ENCODE measurements at places on chromosomes 16 and 17. TPM values are rescaled to one million over a fixed set of nuclear protein-coding genes. Genes with fewer than 3 reads are reported as not detected.

Gene LITAFD
- not detected for total RNA-seq

Gene IL17C
- 0.16 TPM for total RNA-seq

Gene MYL11
- not detected for total RNA-seq

Gene RNU2-1
- total RNA-seq, result not detected

Gene ANKRD40CL
- total RNA-seq, result 0.20 TPM

Gene KREMEN2
- 1.3 TPM for total RNA-seq

DNA sequence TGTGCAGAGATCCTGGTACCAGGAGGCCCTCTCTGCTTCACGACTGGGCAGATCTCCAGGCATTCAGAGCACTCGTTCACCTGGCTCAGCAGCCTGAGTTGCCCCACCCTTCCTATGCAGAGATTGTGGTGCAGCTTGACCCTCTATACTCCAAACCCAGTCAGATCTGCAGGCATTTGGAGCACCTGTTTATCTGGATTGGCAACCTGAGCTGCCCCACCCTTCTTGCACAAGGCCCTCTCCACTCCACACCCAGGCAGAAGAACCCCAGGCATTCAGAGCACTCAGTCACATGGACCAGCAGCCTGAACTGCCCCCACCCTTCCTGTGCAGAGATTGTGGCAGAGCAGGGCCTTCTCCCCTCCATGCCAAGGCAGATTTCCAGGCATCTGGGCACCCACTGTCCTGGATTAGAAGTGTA, 88.4 kb upstream of the CDH5 start:
- no peak for ATAC-seq

Gene CHD9NB
- 0.05 TPM for total RNA-seq

DNA sequence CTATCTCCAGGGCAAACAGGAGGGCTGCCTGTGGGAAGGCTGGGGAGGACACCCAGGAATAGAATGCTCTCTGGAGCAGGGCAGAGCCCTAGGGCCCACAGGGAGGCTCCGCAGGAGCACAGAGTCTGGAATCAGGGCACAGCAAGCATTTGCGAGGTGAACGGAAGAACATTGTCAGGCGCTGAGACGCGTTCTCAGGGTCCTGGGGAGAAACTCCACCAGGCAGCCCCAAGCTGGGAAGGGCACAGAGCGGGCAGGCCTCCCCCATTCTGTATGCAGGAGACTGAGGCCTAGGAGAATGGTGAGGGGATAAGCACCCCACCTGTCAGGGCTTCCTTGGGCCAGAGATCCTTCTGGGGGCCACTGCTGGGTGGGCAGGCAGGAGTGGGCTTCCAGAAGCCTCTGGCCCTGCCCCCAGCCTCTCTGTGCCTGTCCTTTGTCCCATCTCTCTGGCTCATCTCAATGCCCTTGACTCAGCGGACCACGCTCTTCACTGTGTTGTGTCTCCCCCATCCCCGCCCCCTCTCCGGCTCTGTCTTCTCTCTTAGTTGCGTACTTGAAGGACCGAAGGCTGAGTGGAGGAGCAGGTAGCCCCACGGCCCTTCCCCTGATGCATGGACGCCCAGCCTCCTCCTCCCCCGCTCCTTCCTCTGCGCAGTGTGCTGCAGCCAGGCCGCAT, 5.1 kb upstream of the SETD6 start:
- no peak for ATAC-seq

Gene KDM8
- total RNA-seq, result 3.9 TPM

Gene TBC1D3G
- total RNA-seq, result not detected

Gene HS3ST2
- 0.67 TPM for total RNA-seq

DNA sequence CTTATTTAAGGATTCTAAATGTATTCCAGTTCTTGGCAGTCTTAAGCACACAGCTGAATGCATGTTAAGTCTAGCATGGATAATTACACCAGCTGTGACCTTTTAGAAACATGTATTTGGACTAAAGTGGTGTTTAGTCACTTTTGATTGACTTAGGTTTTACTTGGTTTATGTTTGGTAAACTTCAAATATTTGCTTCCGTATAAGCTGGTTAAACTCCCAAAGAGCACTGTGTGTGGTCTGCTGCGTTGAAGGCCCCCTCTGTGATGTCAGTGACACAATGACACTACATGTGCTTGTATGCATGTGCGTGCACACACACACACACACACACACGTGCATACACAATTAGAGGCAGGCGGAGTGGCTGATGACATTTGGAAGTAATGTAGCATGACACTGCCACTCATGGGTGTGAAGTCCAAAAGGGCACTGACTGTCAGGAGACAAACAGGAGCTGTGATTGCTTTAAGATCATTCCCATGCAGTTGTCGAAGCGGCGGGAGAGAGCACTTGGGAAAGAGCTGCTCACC, 156.1 kb upstream of the CDH13 start:
- ATAC-seq, result peak; percentile 88

GRCh38 chr17:77531641-77532040, 390.9 kb downstream of the SEC14L1 start:
- no peak for ATAC-seq

DNA sequence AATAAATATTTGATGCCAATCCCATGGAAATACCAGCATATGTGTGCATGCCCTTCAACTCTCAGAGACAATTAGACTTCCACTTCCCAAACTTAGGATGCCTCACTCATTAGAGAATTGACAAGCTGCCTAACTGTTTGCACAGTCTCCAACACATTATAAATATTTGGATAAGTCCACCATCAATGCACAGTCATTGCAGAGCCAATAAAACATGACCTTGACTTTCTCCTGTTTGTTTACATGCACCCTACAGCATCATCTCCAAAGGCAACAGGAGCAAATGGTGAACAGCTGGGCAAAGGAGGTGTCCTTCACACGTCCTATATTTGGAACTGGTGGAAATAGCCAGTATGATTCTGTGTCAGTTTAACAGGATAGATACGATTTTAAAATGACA, 804.4 kb upstream of the RBFOX1 start:
- no peak for ATAC-seq

Gene ZNF213
- total RNA-seq, result 5.5 TPM

DNA sequence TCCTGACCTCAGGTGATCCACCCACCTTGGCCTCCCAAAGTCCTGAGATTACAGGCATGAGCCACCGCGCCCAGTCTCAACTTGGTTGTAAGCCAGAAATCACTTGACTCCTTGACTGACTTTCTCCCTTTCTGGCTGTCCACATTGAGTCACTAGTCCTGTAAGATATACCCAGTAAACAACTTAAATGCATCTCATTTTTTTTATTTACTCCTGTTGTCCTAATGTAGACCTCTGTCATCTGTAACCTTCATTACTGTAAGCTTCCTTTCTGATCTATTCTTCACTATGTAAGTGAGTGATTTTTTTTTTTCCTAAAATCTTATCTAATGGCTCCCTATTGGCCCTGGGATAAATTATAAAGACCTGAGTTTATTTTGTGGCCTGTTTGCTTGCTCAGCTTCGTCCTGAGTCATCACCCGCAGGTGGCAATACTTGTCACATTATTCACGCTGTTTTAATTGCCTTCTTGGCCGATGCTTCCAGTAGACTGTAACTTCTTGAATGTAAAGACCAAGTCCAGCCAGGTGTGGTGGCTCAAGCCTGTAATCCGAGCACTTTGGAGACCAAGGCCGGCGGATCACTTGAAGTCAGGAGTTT, 41.0 kb downstream of the PAFAH1B1 start:
- ATAC-seq, result no peak

Gene CD19
- not detected for total RNA-seq

DNA sequence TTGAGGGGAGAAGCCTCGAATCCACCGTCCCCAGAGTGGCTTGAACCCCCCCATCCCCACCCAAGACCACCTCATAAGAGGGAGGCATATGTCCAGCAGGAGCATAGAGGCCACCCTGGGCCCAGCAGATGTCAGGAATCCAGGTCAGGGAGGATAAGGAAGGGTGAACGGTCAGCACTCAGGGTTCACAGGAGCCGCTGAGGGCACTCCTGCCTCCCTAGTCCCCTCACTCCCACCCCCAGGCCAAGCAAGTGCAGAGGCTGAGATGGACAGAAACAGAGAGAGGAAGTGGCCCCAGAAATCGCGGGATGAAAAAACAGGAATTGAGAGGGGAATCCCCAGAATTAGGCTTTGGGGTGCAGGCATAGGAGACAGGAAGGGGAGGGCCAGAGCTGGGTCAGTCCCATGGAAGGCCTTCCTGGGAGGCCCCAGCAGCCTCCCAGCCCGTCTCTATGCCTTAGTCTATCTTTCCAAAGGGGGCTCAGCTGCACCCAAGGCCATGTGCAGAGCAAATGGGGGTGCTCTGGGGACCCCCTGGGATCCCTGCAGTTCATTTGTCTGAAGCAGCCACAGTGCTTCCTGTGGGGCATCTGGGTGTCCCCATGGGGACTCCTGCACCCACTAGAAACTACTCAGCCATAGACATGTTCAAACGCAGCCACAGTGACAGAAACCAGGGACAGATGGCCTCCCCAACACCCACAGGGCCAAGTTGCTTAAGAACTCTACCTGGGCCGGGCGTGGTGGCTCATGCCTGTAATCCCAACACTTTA, 1.7 kb downstream of the CMTM3 start:
- ATAC-seq, result no peak

Gene KRT36
- total RNA-seq, result not detected

- no peak for ATAC-seq
Observed at GRCh38 chr17:54307351-54307750, 484.6 kb downstream of the KIF2B start.

GRCh38 chr17:9050801-9051401, 29.6 kb downstream of the NTN1 start:
- no peak for ATAC-seq

DNA sequence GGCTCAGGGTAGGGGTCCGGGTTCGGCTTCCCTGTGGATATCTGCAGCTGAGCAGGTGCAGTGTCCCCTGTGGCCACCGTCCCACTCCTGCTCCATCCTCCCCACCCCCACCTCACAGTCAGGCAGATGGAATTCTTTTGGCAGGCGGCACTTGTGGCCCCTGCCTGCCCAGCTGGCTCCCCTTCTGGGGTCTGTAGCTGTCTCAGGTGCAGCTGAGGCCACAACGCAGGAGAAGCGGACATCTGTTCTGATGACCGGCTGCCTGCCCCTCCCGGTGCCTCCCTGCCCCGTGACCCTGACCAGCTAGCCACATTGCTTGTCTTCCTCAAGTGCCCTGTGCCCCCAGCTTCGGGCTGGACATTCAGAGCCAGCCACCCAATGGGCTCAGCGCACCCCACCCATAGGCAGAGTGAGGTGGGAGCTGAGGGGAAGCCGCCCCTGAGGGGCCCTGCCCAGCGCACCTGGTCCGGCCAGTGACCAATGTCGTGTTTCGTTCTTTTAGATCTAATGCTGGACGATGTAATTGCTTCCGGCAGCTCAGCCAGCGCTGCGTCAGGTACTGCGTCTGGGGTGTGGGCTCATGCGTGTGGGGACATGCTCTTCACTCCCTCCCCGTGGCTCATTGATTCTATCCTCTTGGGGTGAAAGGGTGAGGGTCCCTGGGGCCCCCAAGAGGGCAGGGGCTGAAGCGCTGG, 25.2 kb upstream of the ABCC3 start:
- ATAC-seq, result peak; percentile 21

DNA sequence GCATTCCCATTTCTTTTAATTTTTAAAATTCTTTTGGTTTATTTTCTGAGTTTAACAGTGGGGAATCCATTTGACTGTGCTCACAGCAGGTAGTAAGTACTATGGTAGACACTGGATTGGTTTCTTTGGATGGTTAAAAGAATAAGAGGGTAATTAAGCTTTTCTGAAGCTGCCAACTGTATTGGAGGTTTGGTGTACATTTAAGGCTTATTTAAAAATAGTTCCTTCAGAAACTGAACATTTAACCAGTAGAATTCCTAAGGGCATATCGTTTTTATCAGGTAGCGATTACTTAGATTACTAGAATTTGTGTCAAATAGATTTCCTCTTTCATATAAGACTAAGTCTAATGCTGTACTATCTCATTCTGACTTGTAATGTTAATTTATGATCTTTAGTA, 162.4 kb downstream of the PPM1E start:
- ATAC-seq, result no peak
